D341Med (cell line): ENCODE measurements at places on chromosomes 5 and 9.

DNA sequence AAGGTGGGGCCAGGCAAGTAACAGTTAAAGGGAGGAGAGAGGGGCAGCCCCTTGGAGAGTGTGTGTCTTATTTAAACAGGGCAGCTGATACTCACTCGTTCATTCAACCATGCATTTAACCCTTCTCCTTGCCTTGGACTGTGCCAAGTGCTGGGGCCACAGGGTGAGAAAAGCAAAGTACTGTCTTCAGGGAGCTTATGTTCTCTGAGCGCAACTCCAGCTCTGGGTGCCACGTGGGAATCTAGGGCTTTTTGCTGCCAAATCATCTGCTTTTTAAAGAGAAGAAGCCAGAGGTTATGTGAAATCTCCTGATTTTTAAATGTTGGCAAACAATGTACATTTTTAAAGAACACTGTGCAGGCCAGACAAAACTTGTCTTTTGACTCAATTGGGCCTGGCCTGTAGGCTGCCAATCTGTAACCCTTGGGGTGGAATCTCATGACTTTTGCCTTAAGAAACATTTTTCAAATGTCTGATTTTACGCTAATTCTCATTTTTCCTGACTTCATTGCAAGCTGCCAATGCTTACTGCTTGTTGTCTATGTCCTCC is 157.8 kb downstream of the NTRK2 start:
- no peak for DNase-seq

GRCh38 chr9:70411121-70411929 is 3.1 kb downstream of the KLF9 start:
- DNase-seq = peak; percentile 58

DNA sequence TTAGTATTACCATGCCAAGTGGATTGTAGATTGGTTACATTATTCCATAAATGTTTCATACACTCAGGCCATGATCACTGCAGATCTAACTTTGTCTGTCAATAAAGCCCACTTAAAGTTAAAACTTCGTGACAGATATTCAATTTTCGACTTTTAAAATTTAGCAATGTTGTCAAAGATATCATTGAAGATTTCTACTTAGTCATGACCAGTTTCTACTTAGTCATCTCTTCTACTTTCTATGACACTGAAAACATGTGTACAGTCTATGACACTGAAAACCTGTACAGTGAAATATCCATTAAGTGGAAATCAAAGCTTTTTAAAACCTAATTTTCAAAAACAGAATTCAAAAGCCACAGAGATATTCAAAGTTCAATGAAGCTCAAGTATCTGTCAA is 258.2 kb downstream of the MCTP1 start:
- no peak for DNase-seq

GRCh38 chr5:131280417-131280816 is 16.6 kb downstream of the CDC42SE2 start:
- no peak for DNase-seq

DNA sequence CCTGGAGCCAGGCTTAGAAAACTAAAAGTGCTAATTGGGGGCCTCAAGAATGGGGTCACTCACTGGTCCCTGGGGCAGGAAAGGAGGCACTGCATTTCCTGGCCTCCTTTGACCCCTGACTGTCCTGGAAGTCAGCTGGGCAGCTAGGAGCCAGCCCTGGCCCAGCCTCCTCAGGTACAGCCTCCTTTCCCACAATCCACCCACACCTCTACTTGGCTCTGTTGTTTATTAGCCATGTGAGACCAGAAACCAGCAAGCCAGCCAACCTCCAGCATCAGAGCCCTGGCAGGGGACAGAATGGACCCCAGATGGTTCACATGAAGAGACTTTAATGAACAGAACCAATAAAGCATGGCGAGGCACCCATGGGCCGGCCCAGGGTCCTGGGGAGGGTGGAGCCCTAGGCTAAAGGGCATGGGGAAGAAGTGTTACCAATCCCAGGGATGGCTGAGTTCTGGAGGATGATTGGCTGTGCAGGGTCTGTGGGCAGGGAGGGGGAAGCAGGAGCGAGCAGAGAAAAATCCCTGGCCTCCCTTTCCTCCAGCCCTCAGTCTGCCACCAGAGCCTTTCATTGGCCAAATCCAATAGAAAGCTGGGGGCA is 55.3 kb upstream of the ANGPTL2 start:
- DNase-seq = no peak

DNA sequence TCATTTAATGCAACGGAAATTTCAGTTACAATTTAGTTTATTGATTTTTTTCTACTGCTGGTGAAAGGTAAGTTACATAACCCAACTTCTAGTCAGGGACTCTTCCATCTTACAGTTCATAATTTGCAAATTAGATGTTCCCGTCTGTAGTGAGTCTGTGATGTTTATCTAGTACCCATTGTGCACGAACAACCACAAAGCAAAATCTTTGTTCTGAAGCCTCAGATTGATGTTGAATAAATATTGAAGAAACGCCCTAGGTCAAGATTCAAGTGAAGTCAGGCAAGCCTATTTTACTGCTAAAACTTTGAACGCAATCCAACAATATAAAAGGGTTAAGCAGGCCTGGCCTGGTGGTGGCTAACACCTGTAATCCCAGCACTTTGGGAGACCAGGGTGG is 43.1 kb downstream of the BASP1 start:
- no peak for DNase-seq

DNA sequence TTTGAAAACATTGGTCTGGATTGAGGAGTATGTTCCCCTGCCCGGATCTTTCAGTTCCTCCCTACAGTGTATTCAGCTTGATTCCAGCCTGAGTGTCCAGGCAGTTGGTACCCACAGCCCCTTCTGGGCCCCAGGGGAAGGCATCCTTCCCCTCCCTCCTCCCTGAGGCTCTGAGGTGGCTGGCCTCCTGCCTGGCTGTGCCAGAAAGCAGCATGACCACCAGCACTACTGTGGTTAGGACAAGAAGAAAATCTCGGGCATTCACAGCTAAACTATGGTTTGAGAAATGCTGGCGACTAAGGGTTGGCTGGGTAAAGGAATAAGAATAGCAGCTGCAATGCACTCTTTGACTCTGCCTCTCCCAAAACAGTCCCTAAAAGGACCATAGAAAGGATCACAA is 84.6 kb upstream of the LIFR start:
- DNase-seq = no peak

DNA sequence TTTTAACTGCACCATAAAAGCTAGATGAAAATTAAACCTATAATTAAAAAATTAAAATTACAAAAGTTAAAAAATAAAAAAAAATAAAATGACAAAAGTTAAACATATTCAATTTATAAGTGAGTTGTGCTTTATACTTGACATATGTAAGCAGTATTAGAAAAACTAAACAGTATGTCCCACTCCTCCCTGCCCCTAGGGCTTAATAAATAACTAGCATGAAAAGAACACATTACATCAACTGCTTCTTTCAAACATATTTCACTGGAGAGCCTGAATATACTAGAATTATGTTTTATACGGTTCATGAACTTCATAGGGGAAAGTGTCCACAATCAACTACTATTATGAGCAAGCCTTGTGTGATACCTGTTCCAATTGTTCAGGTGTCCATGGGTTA is 47.6 kb downstream of the ECPAS start:
- DNase-seq = no peak

DNA sequence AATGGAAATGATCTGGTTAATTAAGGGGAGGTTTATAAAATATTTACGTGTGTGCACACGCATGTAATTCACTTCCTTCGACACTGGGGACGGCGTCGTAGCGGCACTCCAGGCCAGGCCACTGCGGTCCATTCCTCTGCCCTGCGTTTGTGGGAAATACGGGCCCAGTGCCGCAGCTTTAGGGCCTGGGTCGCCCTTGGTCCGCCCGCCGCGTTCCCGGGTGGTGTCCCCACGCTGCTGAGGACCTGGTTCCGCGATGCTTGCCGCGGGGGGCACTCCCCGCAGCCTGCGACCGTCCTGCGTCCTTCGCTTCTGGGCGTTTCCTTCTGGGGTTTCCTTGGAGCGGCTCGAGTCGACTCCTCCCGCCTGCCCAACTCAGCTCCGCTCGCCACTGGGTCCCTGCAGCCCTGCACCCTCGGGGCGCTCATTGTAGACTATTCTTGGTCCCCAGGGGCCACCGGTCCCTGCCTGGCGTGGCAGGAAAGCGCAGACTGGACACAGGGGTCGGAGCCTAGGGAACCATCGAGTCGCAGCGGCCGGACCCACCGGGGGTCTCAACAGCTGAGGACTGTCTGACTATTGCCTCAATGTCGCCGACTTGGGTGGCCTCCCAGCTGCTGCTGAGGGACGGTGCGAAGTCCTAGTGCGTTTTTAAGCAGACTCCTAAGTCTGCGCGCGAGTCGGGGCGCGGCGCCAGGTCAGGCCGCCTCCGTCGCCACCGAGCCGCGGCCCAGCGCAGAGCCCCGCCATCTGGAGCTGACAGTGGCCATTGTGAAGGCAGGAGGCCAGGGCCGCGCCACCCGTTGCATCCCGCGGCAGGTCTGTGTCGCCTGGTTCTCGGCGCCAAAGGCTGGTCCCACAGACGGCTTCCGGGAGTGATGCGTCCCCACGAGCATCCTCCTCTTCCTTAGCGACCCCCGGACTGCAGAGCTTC is 4.4 kb upstream of the IRX1 start:
- no peak for DNase-seq

DNA sequence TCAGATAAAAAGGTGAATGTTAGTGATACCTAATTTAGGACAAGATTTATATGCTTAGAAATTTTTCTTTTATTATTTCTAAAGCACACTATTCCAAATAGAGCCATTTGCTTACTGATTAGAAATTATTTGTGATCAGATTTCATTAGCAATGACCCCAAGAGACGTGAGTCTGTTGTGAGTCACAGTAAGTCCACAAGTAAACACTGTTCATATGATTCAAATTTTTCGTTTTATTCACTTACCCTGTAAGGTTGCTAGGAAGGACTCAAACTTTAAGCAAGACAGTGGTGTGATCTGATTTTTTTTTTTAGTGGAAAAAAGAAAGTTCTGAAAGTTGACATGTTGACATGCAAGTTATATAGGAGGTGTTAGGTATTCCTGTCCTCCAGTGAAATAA is 1.2 kb downstream of the CARD6 start:
- no peak for DNase-seq

DNA sequence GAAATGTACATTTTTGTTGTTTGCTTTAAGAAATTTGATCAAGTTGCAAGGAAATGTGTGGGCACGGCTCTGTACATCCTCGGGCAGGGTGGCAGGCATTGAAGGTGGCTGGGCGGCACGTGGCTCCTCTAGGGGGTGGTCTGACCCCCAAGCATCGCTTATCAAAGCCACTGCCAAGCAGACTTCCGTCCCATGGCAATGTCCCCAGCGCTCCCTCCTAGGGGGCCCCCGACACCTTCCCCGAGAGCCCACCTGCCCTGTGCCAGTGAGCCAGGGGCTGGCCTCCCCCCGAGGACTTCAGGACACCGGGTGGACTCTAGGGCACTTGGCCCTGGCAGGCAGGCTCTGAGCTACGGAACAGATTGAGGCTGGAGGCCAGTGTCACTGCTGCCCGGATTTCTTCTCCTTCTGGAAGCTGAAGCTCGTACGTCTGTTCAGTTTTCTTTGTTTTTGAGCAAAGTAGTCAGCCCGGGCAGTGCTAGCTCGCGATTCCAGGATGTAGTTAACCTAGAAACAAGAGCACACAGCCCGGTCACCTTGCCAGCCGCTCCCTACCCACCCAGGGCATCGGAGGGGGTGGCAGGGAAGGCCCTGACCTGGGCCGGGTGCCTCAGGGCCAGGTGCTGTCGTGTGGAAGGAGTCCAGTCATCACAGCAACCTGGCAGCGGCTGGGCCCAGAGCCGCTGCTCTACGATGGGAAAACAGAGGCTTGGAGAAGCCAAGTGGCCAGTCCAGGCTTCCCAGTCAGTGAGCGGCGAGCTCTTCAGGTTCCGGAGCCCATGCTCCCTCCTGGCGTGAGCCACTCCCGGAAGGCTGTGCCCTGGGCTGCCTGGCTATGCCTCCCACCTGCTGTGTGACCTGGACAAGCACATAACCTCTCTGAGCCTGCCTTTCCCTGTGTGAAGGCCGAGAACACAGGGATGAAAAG is 177.1 kb downstream of the GAPVD1 start:
- DNase-seq = no peak

- DNase-seq = peak; percentile 43
These were observed 409.5 kb downstream of the ARHGEF28 start for GRCh38 chr5:74035521-74035937.

DNA sequence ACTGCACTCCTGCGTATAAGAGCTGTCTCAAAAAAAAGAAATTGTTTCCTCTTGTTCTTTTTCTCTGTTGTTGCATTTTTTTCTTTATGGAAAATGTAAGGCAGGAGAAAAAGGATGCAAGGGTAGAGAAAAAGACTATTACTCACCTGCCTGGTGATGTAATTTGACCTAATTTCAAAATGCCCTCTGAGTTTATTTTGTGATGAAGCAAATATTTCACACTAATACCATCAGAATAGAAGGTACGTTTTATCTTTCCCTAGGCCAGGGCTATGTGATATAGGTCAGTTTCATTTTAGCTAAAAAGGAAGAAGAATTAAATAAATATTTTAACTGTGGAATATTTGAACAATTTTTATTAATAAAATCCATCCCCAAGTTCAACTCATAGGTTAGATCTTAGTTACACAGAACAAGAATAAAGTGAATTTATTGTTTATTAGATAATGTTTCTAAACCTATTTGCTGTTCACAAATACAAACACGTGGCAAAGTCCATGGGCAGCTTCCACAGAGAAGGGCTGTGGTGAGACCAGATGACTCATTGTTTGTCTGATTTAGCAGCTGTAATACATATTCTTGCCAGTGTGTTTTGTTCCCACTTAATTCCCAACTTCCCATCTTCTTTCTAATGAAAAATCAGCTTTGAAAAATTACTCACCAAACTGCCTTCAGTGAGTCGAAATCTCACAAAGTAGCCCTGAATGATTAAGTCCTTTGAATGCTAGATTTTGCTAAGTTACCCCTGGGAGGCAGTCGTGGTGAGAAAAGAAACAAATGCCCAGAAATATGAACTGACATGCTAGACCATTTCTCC is 52.8 kb upstream of the CCDC112 start:
- no peak for DNase-seq

- no peak for DNase-seq
These were observed 13.0 kb downstream of the F2RL2 start for GRCh38 chr5:76610196-76610595.

GRCh38 chr9:129811967-129812363 is 9.0 kb downstream of the TOR1B start:
- peak; percentile 76 for DNase-seq

- DNase-seq = peak; percentile 57
These were observed 144.7 kb downstream of the TRPM6 start for GRCh38 chr9:74742792-74743730.

DNA sequence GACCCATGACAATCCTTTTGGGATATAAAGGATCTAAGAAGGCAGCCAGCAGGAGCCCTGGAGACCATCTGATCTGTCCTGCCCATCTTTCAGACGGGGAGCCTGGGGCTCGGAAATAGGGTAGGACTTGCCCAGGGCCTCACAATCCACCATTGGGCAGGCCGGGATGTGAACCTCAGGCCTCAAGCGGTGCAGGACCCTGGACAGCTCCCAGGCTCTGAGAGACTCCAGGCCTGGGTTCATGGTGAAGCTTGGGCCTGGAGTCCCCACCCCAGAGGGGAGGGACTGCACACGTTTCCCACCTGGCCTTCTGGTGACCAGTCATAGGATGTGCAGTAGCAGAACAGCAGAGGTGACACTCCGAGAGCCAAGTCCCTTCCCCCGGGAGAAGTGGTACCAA is 36.6 kb upstream of the RAPGEF1 start:
- DNase-seq = no peak

- no peak for DNase-seq
These were observed 433.3 kb downstream of the SH3GL2 start for GRCh38 chr9:18012170-18012569.
